Amniotic stem cell (primary cell): ENCODE measurements at places on chromosomes 11 and 22.

DNA sequence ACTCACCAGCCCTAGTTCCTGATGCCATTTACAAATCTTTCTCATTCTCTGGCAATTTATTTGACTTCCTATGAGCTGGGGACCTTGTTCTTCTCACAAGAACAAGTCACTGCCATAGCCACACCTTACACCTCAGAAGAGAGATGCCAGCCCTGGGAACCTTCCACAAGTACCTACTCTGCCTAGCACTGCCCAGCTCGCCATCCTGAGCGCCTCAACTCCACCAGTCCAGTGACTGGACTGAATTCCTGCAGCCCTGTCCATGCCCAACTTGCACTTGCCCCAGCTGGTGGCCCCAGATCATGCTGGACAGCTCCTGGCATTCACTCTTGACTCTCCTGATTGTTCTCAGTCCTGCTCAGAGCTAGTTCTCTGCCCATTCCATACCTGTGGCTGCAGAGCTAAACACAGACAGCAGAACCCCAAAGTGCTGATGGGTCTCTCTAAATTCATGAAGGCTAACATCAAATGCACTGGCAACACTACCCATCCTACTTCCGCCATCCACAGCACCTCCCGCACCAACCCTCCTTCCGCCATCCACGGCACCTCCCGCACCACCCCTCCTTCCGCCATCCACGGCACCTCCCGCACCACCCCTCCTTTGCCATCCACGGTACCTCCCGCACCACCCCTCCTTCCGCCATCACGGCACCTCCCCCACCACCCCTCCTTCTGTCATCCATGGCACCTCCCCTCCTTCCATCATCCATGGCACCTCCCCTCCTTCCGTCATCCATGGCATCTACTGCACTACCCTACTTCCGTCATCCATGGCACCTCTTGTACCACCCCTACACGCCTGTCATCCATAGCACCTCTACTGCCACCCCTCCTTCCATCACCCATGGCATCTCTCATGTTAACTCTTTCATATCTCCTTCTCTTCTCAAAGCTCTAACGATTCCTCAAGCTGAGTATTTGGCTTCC lies 23.6 kb upstream of the SLC25A1 start:
- DNase-seq, result no peak

DNA sequence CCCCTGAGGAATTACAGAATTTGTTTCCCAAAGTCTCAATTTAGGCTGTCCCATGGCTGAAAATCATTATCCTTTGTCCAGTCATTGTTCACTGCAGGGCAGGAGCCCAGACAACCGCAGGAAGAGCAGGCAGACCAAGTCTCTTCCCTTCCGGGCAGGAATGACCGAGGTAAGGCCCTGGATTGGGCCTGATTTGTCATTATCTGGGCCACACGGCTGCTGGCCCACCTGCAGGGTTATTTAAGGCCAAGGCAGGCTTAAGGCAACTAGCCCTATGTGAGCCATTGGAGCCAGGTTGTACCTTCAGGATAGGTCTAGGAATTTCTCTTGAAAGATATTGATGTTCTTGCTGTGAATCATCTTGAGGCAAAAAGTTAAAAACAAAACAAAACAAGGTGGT lies 9.7 kb upstream of the IL10RA start:
- DNase-seq, result no peak

DNA sequence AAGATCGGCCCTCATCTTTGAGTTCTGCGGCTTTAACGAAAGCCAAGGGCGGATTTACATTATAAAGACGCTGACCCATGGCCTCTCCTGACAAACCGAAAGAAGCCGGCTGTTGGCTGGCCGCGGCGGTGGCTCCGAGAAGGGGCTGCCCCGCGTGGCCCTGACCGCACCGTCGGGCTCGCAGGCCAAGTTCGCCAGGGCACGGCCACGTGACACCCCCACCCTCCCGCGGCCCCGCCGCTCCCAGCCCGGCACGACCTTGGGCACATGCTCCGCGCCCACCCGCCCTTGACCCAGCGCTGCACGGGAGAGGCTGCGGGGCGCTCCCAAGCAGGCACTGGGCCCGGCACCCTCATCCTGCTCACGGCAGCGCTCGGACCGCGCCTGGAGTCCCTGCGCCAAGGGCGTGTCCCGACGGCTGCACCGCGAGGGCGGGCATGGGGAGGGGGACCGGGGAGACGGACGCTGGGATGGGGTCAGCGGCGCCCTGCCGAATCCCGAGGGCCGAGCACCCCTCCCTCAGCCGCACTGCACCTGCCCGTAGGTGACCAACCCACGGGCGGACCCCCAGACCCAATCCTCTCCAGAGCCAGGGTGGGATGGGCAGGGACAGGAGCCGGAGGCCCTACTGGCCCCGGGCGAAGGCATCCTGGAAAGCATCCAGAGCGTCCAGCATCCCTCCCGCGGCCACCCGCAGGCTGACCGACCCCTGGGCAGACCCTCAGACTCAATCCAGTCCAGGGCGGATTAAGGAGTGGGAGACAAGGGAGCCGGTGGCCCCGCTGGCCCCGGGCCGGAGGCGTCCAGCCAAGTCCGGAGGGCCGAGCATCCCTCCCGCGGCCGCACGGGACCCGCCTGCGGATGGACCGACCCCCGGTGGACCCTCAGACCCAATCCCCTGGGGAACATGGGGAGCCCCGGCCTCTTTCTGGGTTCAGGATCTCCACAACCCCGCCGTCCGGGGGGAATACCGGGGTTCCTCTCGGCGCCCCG lies 759 bp downstream of the CPT1A start:
- DNase-seq, result no peak

DNA sequence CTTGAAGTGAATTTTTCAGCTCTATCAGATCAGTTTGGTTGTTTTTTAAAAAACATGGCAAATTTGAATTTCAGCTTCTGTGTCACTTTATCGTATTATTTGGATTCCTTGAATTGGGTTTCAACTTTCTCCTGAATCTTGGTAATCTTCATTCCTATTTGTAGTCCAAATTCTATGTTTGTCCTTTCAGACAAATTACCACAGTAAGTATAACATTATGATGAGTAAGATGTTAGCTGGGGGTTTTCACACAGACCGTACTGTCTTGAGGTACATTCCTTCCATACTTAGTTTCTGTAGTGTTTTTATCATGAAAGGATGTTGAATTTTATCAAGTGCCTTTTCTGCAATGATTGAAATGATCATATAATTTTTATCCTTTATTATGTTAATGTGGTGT lies 28.0 kb downstream of the OR5B17 start:
- DNase-seq, result no peak

DNA sequence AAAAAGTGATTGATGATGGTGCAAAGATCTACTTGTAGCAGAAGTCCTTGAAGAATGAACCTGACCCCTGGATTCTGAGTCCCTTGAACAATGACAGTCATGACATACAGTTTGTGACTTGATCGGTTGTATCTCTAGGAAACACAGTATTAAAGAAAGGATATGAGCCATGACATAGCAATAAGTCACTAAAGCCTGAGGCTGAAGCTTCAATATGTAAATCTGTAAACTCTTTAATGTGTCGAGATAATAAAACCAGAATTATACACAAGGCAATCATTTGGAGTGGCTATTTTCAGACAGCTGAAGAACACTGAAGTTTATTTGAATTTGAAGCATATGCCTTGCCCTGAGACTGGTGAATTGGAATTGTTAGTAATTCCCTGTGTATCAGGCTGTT lies 911.5 kb upstream of the RAG2 start:
- DNase-seq, result no peak

DNA sequence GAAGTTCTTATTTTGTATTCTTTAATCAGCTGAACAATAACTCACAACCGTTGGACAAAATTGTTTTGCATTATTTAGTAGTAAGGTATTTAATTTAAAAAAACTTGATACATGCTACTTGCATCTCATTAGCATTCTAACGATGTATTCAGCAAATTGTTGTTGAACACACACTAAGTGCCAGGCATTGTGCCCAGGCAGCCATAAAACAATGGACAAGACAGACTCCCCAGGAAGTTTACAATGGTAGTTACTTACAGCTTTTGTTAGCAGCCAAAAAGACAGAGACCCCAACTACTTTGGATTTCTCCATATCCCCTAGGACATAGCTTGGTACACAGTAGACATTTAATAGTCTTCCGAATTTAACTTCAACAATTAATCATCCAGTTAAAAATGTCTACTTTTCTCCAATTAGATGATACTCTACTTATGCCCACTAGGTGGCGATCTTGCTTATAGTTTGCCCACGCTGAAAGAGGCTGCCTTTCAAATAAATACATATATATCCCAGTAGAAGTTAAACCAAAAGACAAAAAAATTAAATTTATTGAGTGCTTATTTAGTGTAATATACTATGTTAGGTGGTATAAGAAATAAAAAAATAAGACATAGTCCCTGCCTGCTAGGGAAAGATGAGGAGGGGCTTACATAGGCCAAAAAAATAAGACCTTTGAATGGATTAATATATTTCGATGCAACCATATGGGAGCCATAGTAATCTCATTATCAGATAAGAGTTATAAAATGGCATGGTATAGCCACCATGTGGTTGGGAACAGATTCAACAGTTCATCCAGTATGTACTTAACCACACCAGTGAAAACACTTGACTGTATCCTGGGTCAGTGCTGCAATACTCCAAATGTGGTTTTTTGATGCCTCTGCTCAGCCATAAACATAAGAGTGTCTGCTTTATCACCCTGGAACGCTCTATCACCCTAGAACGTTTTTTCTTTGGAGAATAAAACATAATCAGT lies 2.0 kb upstream of the FJX1 start:
- DNase-seq, result peak; percentile 67

GRCh38 chr11:18352581-18352980 lies 30.2 kb downstream of the GTF2H1 start:
- no peak for DNase-seq

GRCh38 chr11:12797996-12798395 lies 123.8 kb downstream of the TEAD1 start:
- no peak for DNase-seq

- DNase-seq, result no peak
Observed at GRCh38 chr11:15563054-15563453, 448.3 kb downstream of the INSC start.
